ENCODE measurements at places on chromosomes 2 and 18.
A peak's percentile ranks its signal among the peaks of the same experiment; 100 is the strongest.

GRCh38 chr2:145652571-145653545, 1132.9 kb upstream of the ZEB2 start:
- DNase-seq, result no peak

- no peak for DNase-seq
Measured at GRCh38 chr18:37124516-37124915, 295.6 kb downstream of the KIAA1328 start.

- DNase-seq, result no peak
Measured at GRCh38 chr18:78611201-78611800, 368.3 kb upstream of the SALL3 start.

GRCh38 chr2:115999039-115999438, 1556.6 kb downstream of the DPP10 start:
- no peak for DNase-seq

DNA sequence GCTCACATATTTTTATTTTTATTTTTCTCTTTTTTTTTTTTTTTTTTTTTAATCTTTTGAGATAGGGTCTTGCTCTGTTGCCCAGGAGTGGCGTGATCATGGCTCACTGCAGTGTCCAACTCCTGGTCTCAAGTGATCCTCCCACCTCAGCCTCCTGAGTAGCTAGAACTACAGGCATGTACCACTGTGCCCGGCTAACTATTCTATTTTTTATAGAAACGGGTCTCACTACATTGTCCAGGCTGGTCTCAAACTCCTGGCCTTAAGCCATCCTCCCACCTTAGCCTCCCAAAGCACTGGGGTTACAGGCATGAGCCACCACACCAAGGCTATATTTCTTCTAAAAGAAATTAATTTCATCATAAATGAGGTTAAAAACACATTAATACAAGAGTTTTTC, 45.9 kb downstream of the PTRHD1 start:
- DNase-seq, result no peak

GRCh38 chr18:78271790-78272189, 707.8 kb upstream of the SALL3 start:
- DNase-seq, result no peak

- DNase-seq, result no peak
Measured at GRCh38 chr2:39913648-39914461, 134.8 kb upstream of the THUMPD2 start.

GRCh38 chr18:55509631-55510324, 78.2 kb downstream of the TCF4 start:
- DNase-seq, result no peak

DNA sequence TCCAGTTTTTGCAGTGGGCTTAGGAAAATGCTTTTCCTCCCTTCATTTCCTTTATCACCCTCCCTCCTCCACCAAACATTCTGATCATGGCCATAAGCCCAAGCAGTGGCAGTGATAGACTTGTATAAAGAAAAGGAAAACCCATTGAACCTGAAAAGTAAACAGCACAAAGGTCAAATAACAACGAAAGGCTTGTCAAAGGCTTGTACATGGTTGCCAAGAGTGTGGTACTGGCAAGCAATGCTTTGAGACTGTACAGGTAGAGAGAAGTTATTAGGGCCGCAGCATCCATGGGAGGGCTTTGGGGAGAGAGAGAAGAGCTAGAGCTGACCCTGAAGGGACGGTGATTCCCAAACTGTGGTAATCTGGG, 2.1 kb upstream of the VWA3B start:
- DNase-seq, result no peak

DNA sequence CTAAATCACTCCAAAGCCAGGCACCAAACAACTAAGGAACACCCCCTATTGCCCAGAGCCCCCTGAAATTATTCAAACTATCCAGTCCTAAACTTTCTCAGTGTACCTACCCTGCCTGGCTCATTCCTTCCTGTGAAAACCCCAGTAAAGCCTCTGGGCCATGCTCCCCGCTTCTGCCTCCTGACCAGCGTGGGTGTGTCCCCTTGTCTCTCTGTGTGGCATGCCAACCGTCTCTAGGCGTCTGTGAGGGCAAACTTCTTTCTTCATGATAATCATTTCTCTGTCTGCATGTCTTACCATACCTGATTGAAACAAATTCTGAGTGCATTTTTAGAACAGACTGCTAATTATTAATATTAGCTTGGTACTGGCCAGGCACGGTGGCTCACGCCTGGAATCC, 109.0 kb upstream of the MSH2 start:
- DNase-seq, result no peak

DNA sequence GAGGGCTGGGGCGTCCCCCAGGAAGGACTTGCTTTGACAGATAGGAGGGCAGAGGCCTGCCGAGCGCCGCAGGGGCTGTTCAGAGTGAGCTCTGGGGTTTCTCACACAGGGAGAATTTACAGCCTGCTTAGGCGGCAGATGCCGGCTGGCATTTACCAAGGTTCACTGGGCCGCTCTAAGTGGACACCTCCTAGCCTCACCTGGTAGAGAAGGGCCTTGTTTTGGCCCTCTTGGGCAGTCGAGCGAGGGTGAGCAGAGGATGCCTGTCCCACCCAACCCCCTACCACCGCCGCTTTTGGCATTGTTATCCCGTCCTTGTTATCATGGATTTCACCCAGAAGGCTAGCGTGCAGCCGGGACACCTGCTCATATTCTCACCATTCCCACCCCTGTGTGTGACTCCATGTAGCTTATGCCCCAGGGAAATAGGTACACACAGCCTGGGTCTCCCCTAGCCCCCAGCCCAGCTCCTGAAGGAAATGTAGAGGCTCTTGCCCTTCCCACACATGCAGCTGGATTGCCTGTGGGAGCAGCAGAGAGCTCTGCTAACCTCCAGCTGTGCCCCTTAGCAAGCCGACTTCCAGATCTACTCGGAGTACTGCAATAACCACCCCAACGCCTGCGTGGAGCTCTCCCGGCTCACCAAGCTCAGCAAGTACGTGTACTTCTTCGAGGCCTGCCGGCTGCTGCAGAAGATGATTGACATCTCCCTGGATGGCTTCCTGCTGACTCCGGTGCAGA, 52.4 kb downstream of the FAM168B start:
- DNase-seq, result no peak

DNA sequence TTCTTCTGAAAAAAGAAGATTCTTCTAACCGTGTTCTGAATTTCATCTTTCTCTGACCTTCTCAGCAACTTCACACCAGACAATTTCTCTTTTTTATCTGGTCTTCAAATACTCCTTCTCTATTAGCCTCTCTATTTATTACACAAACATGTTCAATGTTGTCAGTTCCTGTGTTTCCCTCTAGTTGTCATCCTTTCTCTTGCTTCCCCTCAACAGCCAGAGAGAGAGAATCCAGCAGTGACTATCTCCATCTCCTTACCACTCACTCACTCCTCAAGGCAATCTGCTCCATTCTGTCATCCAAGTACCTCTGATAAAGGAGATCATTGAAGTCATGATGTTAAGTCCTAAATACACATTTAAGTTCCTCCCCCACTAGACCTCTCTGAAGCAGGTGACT, 491.9 kb upstream of the CHAC2 start:
- no peak for DNase-seq

GRCh38 chr2:171018522-171018921, 89.5 kb downstream of the GORASP2 start:
- no peak for DNase-seq

- DNase-seq, result peak; percentile 73
Measured at GRCh38 chr2:27086724-27087593, at the start of gene KHK. TSS of gene KHK (plus strand) at chr2:27086772. CDS start at chr2:27087260, 488 bp downstream.

DNA sequence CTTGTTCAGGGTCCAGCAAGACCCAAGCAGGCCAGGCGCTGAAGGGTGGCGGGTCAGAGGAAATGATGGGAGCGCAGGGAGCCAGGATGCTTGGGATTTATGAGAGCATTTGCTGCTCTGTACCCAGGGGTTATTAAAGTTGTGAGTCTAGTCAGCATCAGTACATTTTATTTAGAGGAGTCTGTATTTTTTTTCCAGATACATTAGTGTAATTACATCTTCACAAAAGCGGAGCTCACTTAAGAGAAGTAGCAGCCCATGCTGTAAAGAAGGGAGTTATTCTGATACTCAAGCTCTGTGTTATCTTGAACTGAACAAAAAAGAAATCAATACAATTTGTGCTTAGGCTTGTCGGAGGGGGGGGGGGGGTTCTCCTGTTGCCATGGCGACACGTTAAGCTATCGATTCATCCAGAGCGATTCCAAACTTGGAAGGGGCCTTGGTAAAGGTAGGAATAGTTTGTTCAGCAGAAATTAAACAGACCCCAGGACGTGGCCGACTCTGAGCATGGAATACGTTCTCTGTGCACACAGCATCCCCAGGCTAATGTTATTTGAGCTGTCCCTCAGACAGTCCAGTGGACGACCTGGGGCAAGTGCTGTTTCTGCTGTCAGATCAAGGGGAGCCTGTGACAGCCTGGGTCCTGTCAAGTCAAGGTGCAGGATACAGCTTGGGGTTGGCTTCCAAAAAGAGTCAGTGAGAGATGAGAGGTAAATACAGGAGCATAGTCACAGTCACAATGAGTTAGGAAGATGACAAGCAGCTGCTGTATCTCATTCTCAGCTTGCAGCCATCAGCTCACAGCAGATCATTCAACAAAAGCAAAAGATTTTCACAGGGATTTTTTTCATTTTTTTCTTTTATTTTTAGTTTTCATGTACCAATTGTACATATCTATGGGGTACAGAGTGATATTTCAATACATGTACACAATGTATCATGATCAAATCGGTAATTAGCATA, 387.6 kb downstream of the DCDC2C start:
- DNase-seq, result no peak

GRCh38 chr2:202269585-202269984, 4.0 kb downstream of the NOP58 start:
- no peak for DNase-seq

DNA sequence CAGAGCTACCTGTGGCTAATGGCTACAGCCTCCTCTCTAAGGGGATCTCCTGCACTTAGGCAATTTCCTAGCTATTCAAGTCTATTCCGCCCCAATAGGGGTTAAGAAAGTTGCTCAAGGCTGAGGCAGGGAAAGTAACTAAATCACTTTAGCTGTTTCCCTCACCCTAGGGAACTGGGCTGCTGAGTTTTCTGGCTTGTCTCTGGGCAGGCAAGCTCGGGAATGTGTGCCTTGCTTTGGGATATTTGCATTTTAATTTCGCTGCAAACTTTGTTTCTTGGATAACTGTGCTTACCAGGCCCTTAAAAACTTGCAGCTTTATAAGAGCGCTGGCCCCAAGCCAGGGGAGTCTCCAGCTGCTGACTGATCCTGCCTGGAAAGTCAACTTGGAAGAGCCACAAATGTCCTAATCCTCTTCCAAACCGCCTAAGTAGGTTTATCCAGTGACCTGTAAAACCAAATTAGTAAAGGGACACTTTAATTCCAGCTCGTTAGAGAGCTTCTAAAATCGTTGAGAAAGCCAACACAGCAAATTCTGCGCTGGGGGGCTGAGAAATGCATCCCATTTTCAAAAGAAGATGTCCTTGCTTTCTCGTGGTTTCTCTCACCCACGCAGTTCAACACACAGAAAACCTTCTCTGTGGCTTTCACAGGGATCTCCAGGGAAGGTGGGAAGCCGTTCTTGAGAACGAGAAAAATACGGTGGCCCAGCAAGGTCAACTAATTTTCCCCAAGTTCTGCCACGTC, 59.5 kb upstream of the SP3 start:
- peak; percentile 95 for DNase-seq

DNA sequence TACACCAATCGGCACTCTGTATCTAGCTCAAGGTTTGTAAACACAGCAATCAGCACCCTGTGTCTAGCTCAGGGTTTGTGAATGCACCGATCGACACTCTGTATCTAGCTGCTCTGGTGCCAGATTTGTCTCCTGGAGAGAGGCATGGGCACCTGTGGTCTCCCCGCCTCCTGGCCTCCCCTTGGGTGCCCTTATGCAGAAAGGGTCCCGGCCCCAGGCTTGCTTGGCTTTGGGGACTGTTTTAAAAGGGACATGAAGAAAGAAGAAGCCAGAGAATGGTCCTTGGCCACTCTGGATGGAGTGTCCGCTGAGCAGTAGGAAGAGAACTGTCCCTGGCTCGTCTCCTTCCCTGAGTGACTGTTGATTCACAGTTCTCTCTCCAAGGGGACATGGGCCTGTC, 11.5 kb upstream of the ALPP start:
- no peak for DNase-seq

GRCh38 chr2:191555092-191555742, 122.7 kb upstream of the NABP1 start:
- DNase-seq, result peak; percentile 82

DNA sequence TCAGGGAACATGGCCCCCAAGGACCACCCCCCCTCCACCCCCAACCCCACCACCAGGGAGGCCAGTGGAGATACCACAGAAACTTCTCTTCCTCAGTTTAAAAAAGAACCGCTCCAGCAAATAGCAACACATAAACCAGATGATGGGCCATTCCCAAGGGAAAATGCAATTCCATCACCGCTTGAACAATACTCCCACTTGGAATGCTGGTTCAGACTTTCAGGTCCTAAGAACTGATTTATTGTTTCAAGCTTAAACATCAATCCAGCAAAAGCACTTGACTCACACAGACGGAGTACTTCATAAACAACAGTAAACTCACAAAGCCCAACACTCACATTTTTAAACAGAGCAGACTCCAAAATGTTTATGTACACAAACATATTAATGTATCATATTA, 6.9 kb downstream of the HDAC4 start:
- DNase-seq, result no peak

GRCh38 chr2:27573452-27573851, 9.4 kb upstream of the ZNF512 start:
- DNase-seq, result no peak

DNA sequence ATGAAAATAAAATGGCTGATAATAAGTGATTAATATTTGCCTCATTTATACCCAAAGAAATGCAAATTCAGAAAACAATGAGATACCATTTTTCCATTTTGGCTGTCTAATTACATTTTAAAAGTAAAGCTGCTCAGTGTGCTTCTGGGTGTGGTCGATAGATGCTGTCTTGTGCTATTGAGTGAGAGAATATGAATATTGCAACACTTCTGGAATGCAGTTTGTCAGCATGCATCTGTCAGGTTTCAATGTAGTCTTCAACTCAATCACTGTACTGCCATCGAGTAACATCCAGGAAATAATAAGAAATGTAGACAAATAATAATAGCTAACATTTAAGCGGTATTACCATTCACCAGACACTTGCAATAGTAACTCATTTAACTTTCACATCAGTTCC, 3.9 kb downstream of the IL18R1 start:
- DNase-seq, result no peak

- no peak for DNase-seq
Measured at GRCh38 chr2:100365434-100365833, 43.1 kb upstream of the LONRF2 start.

GRCh38 chr2:8609357-8609811, 72.5 kb upstream of the ID2 start:
- DNase-seq, result no peak

GRCh38 chr2:85398426-85399182, 11.6 kb downstream of the CAPG start:
- no peak for DNase-seq

DNA sequence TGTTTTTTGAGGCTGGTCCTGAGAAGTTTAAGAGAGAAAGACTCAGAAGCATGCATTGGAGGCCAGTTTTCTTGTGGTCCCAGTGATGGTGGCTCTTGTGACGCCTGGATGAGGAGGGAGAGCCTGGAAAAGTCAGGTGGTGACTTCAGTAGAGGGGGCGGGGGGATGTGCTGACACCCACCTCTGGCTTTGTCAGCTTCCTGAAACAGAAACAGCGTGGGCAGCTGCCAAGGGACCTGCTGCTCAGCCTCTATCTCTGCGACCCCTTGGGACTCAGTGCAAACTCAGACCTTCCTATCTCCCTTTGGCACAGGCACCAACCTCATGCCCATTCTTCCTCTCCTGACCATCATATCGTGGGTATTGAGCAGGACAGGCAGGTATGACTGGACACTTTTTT, 6.4 kb downstream of the TGFBRAP1 start:
- DNase-seq, result no peak

- no peak for DNase-seq
Measured at GRCh38 chr2:128040166-128040771, 12.4 kb upstream of the SAP130 start.

All from Right ventricle myocardium superior (tissue), 1 donor.